ENCODE measurements at places on chromosomes 12 and 14. TPM values are rescaled to one million over a fixed set of nuclear protein-coding genes. Genes with fewer than 3 reads are reported as not detected.

- no peak for DNase-seq
These were observed 57.6 kb downstream of the BRMS1L start for GRCh38 chr14:35883677-35884293.

- DNase-seq: no peak
These were observed 139.1 kb downstream of the MED13L start for GRCh38 chr12:116138364-116138763.

DNA sequence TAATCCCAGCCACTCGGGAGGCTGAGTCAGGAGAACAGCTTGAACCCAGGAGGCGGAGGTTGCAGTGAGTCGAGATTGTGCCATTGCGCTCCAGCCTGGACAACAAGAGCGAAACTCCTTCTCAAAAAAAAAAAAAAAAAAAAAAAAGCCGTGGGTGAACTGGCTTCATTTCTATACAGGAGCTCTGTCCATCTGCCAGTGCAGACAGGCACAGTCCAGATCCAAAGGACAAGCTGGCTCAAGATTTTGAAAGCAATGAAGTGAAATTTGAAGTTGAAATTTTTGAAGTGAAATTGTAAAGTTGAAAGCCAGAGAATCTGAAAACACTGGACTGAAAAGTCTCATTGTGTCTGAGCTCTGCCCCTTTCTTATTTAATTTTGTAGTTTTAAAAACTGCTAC, 134.7 kb downstream of the CALM1 start:
- DNase-seq: no peak

Gene SDR9C7
- not detected for total RNA-seq

Gene SRRM4
- total RNA-seq: not detected

- no peak for DNase-seq
These were observed 20.0 kb downstream of the NFKBIA start for GRCh38 chr14:35384455-35385041.

DNA sequence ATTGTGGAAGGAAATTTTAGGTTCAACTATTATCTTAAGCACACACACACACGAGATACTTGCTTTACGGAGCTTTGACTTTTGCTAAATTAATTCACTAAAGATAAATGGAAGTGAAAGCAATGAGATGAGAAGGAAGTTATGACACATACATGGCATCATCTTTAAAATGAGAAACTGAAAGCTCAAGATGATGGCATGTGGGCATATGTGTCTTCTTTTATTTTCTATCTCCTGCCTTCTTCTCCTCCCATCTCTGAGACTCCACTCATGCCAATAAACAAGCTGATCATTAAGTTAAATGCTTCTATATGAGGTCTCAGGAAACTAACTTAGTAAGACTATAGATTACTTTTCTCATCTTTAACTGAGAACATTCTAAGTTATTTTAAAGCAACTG, 216.7 kb downstream of the MED13L start:
- no peak for DNase-seq

- DNase-seq: no peak
These were observed 184.5 kb downstream of the NUBPL start for GRCh38 chr14:31745741-31746140.

DNA sequence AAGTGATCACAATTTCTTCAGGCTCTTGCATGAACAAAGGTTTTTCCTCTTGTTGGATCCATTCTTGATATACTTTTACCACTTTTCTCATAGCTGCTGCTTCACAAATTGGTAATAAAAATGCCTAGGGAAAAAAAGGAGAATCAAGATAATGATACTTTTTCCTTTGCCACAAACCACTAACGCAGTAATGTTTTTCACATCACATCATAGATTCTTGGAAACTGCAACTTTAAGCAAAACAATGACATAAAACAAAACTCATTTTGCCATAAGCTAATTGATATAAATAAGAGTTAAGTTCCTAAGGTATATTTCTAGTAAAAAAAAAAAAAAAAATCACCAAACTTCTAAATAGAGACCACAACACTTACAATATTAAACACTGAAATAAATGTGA, 66.7 kb downstream of the RALGAPA1 start:
- DNase-seq: no peak

Data from activated T-cell treated with anti-CD3 and anti-CD28 coated beads, Interleukin-2, amount 50 U/mL, for 4 hours (primary cell).